ENCODE measurements at places on chromosomes 1 and 21. TPM values are rescaled to one million over a fixed set of nuclear protein-coding genes. Genes with fewer than 3 reads are reported as not detected.
A peak's percentile ranks its signal among the peaks of the same experiment; 100 is the strongest.

DNA sequence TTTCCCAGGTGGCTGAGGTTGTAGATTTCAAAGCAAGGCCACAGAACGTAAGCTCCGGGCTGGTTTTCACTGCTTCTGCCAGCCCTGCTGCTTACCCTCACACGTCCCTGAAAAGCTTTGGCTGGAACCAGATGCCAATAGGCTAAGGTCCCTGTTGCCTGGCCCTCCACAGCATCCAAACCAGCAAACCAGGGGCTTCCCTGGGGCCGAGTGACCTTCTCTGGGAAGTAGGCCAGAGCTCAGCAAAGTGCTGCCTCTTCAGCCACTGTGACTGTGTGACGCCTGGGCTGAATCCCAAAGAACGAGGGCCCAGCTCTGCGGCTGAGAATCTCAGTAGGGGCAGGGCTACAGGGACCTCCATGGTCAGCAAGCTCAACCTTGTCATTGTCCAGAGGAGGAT is 28.9 kb upstream of the RBM15 start:
- peaks cover 2% of the 10 kb centered on the region for H3K36me3 ChIP-seq
- no peaks in the 10 kb centered on the region for H3K4me1 ChIP-seq
- no peak overlapping the region for H3K27ac ChIP-seq
- peaks cover 2% of the 10 kb centered on the region for H3K27me3 ChIP-seq
- H3K4me3 ChIP-seq = no peak overlapping the region

DNA sequence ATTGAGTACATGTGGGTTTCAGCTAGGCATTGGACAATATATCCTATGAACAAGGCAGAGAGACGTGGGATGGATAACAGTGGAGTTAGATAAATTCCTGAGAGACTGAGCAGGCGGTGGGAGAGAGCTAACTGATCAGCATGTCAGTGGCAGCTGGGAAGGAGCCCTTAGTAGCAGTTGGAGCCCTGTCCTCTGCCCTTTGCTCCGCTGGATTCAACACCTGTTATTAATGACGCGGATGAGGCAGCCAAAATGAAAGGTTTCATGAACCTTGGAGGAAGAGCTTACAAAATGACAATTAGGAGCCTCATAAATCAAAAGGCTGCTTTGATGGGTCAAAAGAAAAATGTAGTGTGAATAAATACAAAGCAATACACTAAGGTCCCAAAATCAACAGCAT is 16.1 kb downstream of the UBIAD1 start:
- H3K36me3 ChIP-seq = peaks cover 21% of the 10 kb centered on the region
- H3K27me3 ChIP-seq = no peaks in the 10 kb centered on the region
- no peak overlapping the region for H3K4me3 ChIP-seq
- DNase-seq = no peak
- H3K4me1 ChIP-seq = peaks cover 33% of the 10 kb centered on the region

GRCh38 chr1:112507921-112508277 is 866 bp upstream of the WNT2B start:
- H3K27me3 ChIP-seq = peaks cover 36% of the 10 kb centered on the region
- no peak for DNase-seq
- no peaks in the 10 kb centered on the region for H3K36me3 ChIP-seq
- peaks cover 16% of the 10 kb centered on the region for H3K4me1 ChIP-seq
- H3K27ac ChIP-seq = no peak overlapping the region

- DNase-seq = peak; percentile 22
- H3K27me3 ChIP-seq = peaks cover 65% of the 10 kb centered on the region
- H3K27ac ChIP-seq = no peak overlapping the region
- peaks cover 5% of the 10 kb centered on the region for H3K4me1 ChIP-seq
Measured at GRCh38 chr1:204828352-204828850, 42.3 kb upstream of the NFASC start.

LMOD1 gene
- not detected for total RNA-seq
